HFF-Myc (cell line): ENCODE measurements at places on chromosomes 1 and 21.

- no peak for DNase-seq
Observed at GRCh38 chr21:37367703-37368540, 1.3 kb downstream of the DYRK1A start.

DNA sequence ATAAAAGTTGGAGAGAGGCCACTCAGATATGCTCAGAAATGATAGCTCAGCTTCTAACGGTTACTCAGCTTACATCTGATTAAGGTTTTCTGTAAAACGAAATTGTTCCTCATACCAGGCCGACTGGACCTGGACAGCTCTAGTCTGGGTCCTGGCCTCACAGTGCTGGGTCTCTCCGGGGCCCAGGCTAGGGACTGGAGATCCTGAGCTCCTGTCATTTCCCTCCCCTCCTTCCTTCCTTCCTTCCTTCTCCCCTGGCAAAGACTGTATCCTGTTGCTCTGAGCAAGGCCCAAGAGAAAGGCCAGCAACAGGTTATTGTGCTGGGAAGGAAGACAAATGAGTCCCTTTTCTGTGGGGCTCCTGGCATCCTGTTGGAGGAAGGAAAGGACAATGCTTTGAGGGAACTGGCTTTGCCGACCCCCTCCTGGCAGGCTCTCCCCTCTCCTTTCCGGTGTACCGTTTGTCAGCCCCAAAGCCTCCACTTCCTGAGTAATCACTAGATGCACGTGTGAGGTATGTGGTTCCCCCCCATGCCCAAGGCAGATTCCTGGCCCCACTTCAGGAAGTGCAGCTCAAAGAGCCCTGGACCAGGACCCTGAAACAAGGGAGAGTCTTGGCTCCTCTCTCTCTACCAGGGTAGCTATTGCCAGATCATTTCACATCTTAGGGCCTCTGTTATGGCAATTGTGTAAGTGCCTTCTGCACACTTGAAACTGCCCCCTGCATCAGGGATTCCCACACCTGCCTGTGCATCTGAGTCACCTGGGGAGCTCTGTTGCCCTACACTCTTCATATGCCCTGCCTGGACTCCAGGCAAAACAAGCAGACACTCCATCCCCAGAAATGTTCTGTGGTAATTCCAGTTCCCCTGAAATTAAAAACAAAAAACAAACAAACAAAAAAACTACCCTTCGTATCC is 212.7 kb upstream of the FGGY start:
- no peak for DNase-seq

- no peak for DNase-seq
Observed at GRCh38 chr1:118321840-118322239, 136.8 kb upstream of the SPAG17 start.

- DNase-seq, result no peak
Observed at GRCh38 chr1:246069581-246069980, 437.5 kb downstream of the SMYD3 start.

DNA sequence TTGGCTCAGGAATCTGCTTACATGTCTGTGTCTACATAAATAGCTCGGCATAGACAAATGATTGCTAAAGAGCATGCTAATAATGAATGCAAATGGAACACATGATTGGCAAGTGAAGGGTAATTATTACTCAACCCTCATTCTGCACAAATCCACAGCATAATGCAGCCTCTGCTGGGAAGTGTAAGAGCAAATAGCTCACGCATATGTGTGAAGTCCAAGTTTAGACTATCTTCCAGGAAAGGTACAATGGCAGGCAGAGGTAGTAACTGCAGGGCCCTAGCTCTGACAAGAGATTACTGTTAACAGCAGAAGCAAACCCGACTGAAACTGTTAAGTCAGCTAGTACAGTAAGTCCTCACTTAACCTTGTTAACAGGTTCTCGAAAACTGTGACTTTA is 7.0 kb upstream of the IL6R start:
- DNase-seq, result no peak

GRCh38 chr21:46425041-46425440 is 33.6 kb upstream of the DIP2A start:
- no peak for DNase-seq

- DNase-seq, result no peak
Observed at GRCh38 chr21:37076087-37076850, 3.2 kb downstream of the TTC3 start.

GRCh38 chr1:15422871-15423270 is 13.2 kb downstream of the EFHD2 start:
- DNase-seq, result no peak

GRCh38 chr1:161008869-161009510 is 12.0 kb downstream of the F11R start:
- no peak for DNase-seq

DNA sequence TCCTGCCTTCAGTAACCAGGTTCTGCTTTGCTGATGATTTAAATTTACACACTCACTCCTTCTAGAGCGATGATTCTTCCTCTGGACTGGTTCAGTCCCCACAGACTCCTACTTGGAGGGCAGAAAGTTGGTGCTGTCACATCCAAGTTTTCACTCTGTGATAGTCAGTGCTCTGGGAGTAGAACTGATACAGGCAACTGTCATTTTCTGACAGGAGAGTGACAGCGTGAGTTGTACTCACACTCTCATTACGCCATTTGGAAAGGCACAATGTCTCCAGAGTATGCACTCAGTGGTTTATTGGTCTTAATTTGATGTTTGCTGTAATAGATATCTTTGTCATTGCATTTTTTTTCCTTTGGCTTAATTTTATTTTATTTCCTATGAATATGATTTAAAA is 96.0 kb downstream of the GRIK1 start:
- no peak for DNase-seq

- DNase-seq, result no peak
Observed at GRCh38 chr1:226984521-226985238, 44.6 kb downstream of the COQ8A start.

- DNase-seq, result no peak
Observed at GRCh38 chr1:70987497-70987896, 60.1 kb downstream of the PTGER3 start.

- DNase-seq, result no peak
Observed at GRCh38 chr1:112889052-112889768, 66.8 kb downstream of the SLC16A1 start.

GRCh38 chr21:44537930-44538911 is 1.8 kb downstream of the KRTAP10-1 start:
- DNase-seq, result no peak

- DNase-seq, result peak; percentile 14
Observed at GRCh38 chr1:44390277-44390676, 14.8 kb upstream of the RNF220 start.

DNA sequence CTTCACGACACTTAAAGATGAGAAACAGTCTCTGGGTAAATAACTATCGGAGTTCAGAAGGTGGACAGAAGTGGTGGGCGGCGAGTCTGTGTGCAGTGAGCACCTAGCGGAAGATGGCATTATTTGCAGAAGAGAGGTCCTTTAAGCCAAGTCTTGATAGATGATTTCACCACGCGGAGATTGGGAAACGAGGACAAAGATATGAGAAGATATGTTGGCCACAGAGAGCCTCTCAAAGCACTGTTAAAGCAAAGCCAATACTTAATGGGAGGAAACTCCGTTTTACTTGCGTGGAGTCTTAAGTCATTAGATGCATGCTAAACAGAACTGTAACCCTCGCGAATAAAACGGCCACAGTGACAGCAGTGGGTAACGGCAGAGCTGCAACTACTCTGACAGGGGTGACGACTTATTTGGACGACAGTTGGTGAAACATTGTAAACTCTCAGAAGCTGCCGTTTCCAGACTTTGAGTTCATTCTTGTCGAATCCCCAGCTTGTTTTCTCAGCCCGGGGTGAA is 577 bp upstream of the CEP350 start:
- peak; percentile 25 for DNase-seq

GRCh38 chr1:106793651-106794050 is 262.8 kb upstream of the PRMT6 start:
- no peak for DNase-seq

- no peak for DNase-seq
Observed at GRCh38 chr1:18237371-18237770, 129.8 kb downstream of the IGSF21 start.

DNA sequence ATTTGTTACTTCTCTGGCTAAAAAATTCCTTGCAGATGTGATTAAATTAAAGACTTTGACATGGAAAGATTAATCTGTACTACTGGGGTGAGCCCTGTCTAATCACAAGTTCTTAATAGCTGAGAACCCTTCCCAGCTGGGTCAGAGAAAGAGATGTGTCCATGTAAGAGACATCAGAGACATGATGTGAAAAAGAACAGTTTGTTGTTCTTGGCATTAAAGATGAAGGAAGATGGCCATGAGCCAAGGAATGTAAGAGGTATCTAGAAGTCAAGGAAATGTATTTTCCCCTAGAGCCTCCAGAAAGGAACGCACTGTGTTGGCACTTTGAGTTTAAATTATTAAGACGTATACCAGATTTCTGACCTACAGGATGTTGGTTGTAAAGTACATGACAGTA is 1271.5 kb upstream of the PRMT6 start:
- no peak for DNase-seq

- no peak for DNase-seq
Observed at GRCh38 chr1:224852901-224853568, 76.4 kb upstream of the DNAH14 start.

GRCh38 chr1:4657960-4658541 is 3.6 kb downstream of the AJAP1 start:
- no peak for DNase-seq

- no peak for DNase-seq
Observed at GRCh38 chr1:101242324-101243050, 5.7 kb downstream of the S1PR1 start.

DNA sequence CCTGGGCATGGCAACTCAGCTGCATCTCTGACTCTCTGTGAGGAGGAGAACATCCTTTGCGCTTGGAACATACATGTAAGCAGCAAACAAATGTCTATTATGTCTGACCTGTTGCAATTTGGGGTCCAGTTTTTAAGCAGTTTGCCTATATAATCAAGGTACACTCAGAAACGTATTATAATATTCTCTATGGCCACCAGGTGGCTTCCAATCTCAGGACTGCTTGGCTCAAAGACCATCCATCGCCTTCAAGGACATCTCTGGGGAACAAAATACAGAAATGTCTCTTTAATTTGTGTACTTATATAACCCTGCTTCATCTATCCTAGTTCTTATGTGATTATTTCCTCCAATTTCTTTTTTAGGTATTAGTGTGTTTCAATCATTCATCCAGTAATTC is 227.2 kb downstream of the OLFM3 start:
- no peak for DNase-seq

GRCh38 chr1:207883104-207883651 is 27.7 kb downstream of the CD34 start:
- no peak for DNase-seq

DNA sequence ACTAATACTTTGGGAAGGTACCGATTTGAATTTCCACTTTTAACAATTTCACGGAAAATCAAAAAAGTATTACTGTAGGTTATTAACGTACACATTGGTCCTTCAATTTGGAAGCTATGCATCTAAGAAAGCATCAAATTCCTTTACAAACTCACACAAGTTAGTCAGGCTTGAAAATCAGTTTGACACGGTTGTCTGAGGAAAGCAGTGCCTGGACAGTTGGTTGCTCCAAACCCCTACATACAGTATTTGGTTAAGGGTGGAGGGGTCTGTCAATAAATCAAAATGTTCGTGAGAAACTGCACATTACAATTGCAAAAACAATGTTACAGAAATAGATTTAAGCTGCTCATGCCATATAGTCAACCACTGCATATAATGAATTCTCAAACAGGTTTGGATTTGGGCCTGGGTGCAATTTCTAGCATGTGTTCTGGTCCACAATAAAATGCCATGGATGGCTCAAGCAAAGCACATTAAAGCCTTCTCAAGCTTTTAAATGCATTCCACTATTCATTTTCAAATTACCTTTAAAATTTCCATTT is 19.9 kb upstream of the RBM34 start:
- DNase-seq, result no peak

GRCh38 chr1:24564695-24565094 is 8.8 kb downstream of the NCMAP start:
- DNase-seq, result no peak

DNA sequence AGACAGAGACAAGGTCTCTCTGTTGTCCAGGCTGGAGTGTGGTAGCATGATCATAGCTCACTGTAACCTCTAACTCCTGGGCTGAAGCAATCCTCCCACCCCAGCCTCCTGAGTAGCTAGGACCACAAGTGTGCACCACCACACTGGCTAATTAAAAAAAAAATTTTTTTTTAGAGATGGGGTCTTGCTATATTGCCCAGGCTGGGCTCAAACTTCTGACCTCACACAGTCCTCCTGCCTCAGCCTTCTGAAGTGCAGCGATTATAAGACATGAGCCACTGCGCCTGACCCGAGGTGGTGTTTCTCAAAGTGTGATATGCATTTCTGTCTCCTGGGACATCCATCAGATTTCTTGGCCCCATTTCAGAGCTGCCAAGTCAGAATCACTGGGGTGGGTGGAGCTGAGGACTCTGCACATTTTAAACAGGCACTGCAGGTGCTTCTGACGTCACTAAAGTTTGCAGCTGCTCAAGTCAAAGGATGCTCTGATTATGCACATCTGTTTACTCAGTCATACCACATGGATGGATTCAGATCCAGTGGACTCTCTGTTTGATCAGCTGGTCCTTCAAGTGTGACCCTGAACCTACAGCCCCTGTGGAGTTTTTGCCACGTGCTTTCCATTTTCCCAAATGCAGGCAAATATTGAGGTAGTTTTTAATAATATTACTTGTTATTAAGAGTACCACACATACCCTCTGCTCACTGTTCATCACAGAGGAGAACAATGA is 21.4 kb downstream of the TGFB2 start:
- no peak for DNase-seq

GRCh38 chr1:199151634-199152425 is 513.0 kb downstream of the PTPRC start:
- DNase-seq, result no peak

GRCh38 chr1:29966526-29967045 is 730.3 kb downstream of the PTPRU start:
- DNase-seq, result no peak

- no peak for DNase-seq
Observed at GRCh38 chr1:152777510-152778137, 2.7 kb downstream of the LCE1F start.

DNA sequence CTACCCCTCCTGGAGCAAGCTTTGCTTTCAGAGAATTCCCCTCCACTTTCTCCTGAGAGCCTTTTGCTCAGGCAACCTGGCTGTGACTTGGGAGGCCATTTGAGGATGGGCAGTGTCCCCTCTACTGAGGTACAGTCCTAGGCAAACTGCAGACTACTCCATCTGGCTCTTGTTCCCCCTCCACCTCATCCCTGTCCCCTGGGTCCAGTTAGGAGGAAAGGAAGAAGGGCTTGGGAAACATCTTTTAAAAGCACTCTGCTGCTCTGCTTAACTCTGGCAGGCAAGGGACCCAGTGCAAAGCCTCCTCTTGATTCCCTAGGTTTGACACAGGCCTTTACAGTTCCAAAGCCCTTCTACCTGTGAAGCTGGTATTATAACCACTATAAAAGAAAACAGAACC is 108.2 kb downstream of the NAV1 start:
- no peak for DNase-seq

GRCh38 chr21:37028570-37028969 is 22.1 kb downstream of the RIPPLY3 start:
- DNase-seq, result no peak

- no peak for DNase-seq
Observed at GRCh38 chr1:230300322-230301301, 125.5 kb downstream of the PGBD5 start.

GRCh38 chr21:44730951-44731579 is 19.7 kb upstream of the TSPEAR start:
- no peak for DNase-seq
